ENCODE measurements at places on chromosomes 12 and 14.

- peak; percentile 44 for DNase-seq
These were observed 6.9 kb downstream of the GNPTAB start for GRCh38 chr12:101823891-101824290.

GRCh38 chr14:92651758-92652406 lies 96.5 kb downstream of the LGMN start:
- DNase-seq: no peak

DNA sequence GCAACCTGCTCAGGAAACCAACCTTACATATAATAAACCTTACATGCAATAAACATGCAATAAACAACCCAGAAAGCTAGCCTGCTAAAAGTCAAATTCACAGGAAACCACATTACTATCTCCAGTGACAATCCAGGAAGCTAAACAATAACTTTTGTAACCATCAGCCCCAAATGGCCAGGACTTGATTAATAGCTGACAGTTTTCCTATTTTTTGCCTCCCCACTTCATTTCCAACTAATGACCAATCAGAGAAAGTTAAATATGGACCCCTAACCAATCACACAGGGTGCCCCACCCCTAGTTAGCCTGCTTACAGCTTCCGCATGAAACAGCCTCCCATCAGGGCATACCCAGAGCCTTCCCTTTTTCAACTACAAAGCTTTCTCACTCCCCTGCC lies 152.2 kb upstream of the LMNTD1 start:
- DNase-seq: no peak

GRCh38 chr14:100159094-100159864 lies at the start of gene DEGS2:
Gene DEGS2 (minus strand): TSS chr14:100159645. CDS start chr14:100159587, 58 bp downstream.
- no peak for DNase-seq

GRCh38 chr12:109741970-109742703 lies 28.5 kb downstream of the FAM222A start:
- DNase-seq: no peak

DNA sequence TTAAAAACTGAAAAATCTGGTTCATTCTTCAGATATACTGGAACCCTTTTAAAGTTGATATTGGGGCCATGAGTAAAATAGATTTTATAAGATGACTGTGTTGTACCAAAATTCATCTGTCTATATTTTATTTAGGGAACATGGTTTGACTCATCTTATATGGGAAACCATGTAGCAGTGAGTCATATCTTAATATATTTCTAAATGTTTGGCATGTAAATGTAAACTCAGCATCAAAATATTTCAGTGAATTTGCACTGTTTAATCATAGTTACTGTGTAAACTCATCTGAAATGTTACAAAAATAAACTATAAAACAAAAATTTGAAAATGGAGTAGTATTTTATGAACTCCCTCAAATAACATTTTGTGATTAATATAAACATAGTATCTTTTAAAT lies 14.2 kb downstream of the PTGER2 start:
- no peak for DNase-seq

GRCh38 chr12:89258240-89258969 lies 93.9 kb downstream of the DUSP6 start:
- no peak for DNase-seq

DNA sequence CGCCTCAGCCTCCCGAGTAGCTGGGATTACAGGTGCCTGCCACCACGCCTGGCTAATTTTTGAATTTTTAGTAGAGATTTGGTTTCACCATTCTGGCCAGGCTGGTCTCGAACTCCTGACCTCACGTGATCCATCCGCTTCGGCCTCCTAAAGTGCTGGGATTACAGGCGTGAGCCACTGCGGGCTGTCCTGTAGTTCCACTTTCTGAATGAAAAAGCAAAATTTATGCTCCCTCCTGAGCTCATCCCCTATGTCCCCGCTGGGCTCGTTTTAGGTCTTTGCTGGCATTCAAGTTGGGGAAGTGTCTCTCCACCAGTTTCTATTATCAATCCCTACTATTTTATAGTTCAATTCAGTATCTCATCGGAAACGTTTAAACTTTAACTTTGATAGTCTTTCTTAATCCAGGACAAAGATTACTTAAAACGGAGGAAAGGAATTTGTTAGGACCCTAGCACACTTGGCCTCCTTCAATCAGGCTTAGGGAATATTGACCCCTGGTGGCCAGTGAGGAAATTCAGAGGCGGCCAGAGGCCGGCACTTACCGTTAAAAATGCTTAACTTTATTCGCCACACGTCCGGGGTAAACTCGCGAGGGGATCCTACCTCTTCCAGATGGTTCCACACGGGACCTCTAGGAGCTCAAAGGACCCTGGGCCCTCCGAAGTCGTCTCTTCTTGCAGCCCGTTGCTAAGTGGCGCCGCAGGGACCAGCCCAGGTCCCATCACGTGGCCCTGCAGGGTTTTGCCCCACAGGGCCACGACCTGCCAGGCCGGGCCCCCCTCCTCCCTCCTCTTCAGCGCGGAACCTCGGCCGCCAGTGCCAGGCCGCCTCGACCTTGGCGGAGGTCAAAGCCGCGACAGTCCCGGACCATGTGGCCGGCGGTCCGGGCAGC lies 11.4 kb upstream of the DNAL1 start:
- peak; percentile 18 for DNase-seq

GRCh38 chr14:74402401-74403251 lies 23.4 kb downstream of the SYNDIG1L start:
- DNase-seq: no peak

DNA sequence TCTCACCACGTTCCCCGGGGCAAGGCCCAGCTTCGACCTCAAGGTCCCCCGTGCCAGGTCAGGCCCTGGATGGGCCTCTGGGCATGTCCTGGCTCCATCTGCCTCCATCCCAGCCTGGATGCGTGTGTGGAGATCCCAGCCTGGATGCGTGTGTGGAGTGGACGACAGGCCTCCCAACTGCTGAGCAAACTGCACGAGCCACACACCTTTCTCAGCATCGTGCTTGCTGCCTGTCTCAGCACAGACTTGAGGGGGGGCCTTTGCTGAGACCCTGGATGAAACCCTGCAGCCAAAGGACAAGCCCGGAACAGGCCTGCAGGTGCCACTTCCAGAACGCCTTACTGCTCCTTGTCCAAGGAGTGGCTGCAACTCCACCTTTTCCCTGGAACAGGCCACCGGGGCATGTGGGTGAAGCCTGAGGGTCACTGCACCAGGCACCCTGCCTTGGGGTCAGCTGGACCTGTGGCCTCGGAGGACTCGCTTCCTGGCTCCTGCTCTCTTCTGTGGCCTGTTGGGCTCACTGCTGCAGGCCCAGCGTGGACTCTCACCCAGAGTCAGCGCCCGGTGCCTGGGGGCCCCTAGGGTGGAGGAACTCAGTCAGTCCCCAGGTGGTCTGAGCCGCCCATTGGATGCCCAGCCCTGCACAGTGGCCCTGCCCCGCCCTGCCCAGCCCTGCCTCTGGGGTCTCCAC lies 176.0 kb downstream of the KIF26A start:
- no peak for DNase-seq

GRCh38 chr12:76649099-76649498 lies 89.5 kb upstream of the OSBPL8 start:
- no peak for DNase-seq

GRCh38 chr12:15534322-15534721 lies 212.0 kb downstream of the PTPRO start:
- DNase-seq: no peak

DNA sequence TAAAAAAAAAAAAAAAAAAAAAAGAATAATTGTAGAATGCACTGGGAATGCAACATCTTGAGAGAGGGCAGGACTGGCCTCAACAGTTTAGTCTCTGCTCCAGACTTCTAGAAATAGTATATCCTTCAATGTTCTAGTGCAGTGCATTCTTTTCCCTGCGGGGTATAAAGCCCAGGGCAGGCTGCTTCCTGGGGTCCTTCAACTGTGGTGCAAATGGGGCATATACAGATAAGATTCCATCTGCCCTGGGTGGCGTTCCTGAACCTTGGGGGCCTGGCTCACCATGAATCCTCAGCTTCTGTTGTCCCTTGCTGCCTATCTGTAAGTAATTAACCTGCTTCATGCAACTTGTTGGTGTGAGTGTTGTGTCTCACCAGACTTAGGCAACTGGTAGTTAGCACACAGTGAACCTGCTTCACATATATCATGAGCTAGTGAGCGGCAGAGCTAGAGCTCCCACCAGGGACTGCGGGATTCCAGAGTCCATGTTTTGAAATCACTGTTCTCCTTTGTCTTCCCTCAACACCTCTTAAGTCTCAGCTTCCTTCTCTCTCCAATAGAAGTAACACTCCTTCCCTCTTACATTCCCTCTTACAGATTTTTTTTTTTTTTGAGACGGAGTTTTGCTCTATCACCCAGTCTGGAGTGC lies 177.6 kb downstream of the SUDS3 start:
- DNase-seq: no peak

DNA sequence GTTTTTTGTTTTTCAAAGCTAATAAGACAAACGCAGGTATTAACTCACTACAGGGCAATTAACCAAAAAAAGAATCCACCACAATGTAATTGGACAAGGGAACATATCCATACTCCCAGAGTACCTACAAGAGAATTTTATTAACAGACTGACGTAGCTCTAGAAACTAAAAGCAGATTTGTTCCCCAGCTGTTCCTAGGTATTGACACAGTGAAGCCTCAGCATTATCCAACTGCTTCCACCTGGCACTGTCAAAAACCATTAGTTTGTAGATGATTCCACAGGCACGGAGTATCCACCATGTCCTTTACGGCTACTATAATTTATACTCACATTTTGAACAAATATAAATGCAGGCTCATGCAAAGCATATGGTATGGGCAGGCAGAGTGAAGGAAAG lies 22.3 kb downstream of the PPM1H start:
- no peak for DNase-seq

DNA sequence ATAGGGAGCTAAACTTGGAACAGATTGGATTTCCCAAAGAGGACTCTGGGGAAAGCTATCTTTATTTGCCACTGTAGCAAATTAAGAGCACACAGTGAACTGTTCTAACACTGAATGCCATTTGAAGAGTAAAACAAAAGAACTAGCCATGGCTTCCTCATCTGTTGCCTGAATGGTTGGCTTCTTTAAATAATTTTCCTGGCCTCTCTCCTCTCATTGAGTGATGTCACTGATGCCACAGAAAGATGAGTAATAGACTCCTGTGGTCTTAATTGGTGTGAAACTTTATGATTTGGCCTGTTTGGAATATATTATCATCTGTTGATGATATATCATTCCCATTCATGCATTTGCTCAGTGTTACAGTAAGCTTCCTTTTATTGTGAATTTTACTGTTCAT lies 42.5 kb downstream of the WDR20 start:
- no peak for DNase-seq

- DNase-seq: peak; percentile 34
These were observed 8.7 kb upstream of the WDR89 start for GRCh38 chr14:63650256-63650952.

DNA sequence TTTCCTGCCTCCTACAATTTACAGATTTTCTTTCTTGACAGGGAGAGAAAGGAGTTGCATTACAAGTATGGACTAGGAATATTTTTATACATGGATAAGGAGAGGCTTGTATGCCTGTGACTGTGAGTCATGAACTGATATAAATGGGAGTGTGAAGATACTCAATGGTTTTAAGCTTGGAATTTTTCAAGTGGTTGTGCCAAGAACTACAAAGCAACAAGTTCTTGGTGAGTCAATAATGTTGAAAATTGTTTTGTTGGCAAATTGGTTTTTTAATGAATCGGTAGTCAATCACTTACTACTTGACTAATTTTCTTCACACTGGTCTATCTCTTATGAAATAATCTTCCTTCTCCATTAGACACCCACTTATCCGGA lies 58.9 kb upstream of the HMGA2 start:
- no peak for DNase-seq

DNA sequence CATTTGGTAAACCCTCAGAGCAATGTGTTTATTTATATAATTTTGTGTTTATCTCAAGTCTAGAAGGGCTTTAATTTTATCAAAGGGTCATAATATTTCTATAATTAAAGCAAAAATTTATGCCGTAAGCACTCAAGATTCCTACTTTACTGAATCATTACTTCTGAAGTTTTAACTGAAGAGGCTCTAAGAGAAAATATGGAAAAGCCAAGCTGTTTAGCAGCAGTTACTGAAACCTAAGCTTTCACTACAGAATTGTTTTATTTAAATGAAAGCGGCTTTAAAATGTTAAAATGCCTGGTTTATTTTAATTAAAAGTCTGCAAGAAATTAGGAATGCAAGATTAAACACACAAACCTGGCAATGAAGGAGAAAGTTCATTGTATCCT lies 73.9 kb upstream of the BBS10 start:
- no peak for DNase-seq

DNA sequence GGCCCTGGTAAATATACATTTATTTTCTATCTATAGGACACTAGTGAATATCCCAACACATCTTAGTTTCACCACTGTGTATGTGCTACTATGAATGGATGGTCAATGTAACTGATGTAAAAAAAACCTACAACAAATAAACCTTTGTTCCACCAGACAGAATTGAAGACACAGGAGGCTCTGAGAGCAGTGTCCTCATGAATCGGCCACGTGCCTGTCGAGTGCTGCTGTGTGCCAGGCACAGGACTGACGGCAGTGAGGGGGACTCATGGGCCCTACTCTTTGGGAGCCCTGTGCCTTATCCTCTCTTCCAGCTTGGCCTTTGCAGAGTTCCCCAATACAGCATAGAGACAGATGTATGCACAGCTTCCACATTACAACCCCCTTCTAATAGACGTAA lies 18.2 kb downstream of the CINP start:
- DNase-seq: no peak

GRCh38 chr12:104710940-104711689 lies 247.0 kb downstream of the SLC41A2 start:
- no peak for DNase-seq

DNA sequence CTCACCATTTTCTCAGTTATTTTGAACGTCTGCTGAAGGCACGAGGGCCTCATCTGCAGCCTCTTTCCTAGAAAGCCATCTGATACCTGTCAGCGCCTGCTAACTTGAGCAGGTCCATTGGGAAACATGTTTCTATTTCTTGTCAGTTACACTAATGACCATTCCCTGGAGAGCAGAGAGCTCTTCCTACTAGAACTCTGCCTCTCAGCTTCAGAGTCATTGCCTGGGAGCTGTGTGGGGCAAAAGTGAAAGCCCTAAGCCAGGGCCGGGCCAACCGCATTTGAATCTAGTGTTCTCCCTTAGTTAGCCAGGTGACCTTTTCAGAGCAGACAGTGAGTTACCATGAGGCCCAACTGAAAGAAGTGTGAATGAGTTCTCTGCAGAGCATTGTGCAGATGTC lies 135.8 kb downstream of the EML1 start:
- DNase-seq: no peak

GRCh38 chr14:52589646-52590045 lies 37.0 kb downstream of the GPR137C start:
- DNase-seq: no peak

DNA sequence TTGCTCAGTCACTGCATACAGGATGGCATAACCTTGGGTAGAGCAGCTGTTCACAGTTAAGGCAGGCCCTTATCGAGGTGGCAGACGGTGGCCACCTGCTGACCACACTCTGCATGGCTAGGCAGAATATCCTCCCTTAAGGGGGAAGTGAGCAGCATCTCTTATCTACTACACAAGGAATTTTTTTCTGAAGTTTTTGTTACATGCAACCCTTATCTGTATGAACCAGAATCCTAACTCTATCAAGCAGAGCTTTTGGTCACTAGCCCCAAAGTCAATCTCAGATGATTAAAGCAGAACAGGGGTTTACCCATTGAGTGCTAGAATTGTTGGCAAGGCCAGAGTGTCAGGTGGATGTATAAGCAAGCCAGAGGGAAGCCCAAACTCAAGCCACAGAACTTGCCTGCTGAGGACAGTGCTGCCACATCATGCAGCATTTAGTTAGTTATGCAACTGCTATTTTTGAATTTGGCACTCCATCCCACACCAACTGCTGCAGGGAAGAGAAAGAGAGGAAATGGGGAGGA lies 192.8 kb downstream of the TBX5 start:
- no peak for DNase-seq
